Activated CD8-positive, alpha-beta memory T cell treated with anti-CD3 and anti-CD28 coated beads, Interleukin-2, amount 10 ng/mL, durations not matched to agents 7 days and 5 days (primary cell): ENCODE measurements at places on chromosomes 6 and 20. TPM values are rescaled to one million over a fixed set of nuclear protein-coding genes. Genes with fewer than 3 reads are reported as not detected.

The ARHGAP40 gene
- total RNA-seq: not detected

The C6orf89 gene
- 46.4 TPM for total RNA-seq

The IRAK1BP1 gene
- total RNA-seq: 3.0 TPM

The SPATA25 gene
- 0.55 TPM for total RNA-seq
